ENCODE measurements at places on chromosomes 16 and 17.

GRCh38 chr17:73101031-73101430, 8.5 kb upstream of the SLC39A11 start:
- no peak for DNase-seq

GRCh38 chr16:88391144-88391850, 8.5 kb downstream of the ZNF469 start:
- no peak for DNase-seq

DNA sequence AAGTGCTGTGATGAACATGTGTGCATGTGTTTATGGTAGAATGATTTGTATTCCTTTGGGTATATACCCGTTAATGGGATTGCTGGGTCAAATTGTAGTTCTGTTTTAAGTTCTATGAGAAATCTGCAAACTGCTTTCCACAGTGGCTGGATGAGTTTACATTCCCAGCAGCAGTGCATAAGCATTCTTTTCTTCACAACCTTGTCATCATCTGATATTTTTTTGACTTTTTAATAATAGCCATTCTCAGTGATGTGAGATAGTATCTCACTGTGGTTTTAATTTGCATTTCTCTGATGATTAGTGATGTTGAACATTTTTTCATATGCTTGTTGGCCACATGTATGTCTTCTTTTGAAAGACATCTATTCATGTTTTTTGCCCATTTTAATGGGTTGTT, 18.5 kb downstream of the CCL8 start:
- DNase-seq: no peak

GRCh38 chr17:33012522-33013033, 20.9 kb downstream of the SPACA3 start:
- no peak for DNase-seq

GRCh38 chr16:53068423-53068833, 13.6 kb downstream of the CHD9 start:
- no peak for DNase-seq

DNA sequence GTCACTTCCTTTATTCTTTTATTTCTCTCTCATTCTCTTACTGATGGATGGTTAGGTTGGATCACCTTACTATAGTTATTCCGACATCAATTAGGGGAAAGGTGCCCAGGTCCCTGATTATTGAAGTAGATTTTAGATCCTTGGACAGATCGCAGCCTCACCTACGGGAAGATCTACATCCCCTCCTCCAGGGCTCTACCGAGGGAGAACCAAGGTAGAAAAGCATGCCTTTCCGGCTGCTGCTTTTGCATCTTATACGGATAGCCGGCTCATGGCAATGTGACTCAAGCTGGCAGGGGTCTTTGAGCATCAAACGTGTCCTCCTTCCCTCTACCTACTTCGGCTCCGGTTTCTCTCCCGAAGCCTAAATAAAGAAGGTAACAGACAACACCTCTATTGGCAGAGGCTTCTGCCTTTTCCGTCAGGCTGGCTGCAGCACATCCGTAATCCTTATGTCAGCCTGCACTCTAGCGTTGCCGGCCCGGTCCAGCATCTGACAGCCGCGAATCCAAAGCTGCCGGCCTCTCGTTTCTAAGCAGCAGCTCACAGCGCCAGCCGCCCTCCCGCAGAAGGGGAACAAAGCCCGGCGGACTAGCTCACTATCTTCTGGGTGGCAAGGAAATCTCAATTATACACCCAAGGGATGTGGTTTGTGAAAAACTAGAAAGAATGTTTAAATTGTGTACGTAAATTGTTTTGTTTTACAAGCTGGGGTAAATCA, 46.9 kb downstream of the IRX6 start:
- DNase-seq: no peak

DNA sequence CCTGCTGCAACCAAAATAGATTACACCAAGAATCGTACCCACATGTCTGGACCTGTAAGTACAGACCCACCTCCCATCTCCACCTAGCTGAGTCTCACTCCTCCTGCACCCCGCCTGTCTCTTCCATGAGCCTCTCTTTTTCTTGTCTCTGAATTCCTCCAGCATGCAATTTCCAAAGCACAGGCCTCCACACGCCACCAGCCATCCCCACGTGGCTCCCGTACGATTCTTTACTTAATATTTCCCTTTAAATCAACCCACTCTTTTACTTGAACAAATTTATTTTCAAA, 1.2 kb downstream of the RPH3AL start:
- DNase-seq: no peak

DNA sequence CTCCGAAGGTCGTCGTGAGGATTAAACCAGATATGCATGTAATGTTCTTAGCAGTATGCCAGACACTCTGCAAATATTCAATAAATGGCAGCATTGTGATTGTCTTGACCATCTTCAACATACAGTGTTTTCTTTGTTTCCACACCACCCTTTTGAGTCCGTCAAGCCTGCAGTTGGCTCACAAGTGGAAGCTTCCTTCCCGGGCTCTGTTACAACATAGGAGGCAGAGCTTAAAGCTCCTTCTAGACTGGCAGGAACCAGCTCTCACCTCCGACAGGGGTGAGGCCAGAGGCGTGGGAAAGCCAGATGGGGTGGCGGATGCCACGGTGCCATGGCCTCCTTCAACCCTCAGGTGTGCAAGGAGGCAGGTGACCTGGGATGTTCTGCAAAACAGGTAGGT, 138.3 kb downstream of the FOXL1 start:
- no peak for DNase-seq

- no peak for DNase-seq
Observed at GRCh38 chr17:67467500-67468455, 90.7 kb downstream of the PITPNC1 start.

- DNase-seq: no peak
Observed at GRCh38 chr17:39894681-39895376, 23.6 kb downstream of the GSDMB start.

- DNase-seq: no peak
Observed at GRCh38 chr17:77829843-77830799, 128.4 kb upstream of the TNRC6C start.

GRCh38 chr16:29820271-29820701, at the start of gene MVP:
MVP (plus strand) TSS chr16:29820462; CDS start chr16:29830550, 10,088 bp downstream.
- DNase-seq: peak; percentile 62

DNA sequence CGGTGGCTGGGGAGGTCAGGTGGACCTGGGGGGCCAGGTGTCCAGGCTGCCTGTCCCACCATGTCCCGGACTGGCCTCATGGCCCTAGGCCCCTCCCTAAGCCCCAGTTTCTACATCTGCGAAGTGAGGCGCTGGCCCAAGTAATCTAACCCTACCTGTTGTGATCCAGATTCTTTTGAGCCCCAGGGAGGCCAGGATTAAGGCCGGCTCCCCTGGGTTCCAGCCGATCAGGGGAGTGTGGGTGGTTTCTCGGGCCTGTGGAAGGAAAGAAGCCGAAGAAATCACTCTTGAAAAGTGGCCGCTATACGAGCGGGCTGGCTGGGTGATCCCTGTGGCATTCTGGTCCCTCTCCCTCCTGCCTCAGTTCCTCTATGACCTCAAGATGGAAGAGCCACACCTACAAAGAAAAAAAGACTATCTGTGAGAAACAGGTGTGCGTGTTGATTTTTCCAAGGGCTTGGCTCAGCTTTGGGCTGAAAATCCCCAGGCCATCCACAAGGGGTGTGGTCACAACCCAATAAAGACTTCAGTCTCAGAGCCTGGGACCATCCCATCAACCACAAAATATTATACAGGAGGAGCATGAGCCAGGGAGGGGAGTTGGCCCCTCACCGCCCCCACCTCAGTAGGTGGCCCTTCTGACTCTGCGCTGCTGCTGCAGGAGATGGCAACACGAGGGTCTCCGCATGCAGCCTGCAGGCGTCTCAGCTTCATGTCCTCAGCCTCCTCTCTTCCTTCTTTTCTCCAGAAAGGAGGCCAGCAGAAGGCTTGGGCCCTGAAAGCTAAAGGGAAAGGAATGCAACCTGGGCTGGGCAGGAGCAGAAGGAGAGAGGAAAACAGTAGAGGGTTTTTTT, 20.3 kb downstream of the GPR142 start:
- DNase-seq: no peak

- no peak for DNase-seq
Observed at GRCh38 chr17:11645426-11645825, 47.2 kb downstream of the DNAH9 start.

DNA sequence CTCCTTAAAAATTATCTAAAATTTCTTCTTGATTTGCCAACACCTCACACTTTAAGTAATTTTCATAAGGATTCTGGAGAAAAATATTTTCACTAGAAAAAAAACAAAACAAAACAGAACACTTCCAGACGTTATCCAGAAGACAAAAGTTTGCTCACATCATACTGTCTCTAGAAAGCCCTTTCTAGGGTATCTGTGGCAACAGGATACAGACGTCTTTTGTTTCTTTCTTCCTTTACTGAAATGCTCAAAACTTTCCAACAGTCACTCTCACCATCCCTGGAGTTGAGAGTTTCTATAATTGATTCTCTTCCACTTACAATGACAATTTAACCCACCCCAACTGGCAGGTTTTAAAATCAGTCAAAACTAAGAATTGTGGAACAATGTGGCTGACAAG, 2.6 kb downstream of the ZC3H7A start:
- DNase-seq: no peak

DNA sequence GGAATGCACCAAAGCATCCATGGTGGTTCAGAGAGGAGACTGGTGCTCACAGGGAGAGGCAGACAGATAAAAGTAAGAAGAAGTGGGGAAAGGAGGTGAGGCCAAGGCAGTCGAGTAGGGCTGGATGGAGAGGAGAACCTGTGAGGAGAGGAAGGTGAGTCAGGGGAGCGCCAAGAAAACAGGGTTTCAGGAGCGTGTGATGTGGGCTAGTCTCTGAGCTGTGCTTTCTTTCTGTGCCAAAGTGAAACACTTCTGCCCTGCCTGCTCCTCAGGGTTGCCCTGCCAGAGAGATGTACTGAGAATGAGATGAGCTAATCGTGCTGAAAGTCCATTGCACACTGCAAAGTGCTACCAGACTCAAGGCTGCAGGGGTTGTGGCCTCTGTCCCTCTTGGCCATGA, 310.7 kb upstream of the CCL2 start:
- DNase-seq: no peak

DNA sequence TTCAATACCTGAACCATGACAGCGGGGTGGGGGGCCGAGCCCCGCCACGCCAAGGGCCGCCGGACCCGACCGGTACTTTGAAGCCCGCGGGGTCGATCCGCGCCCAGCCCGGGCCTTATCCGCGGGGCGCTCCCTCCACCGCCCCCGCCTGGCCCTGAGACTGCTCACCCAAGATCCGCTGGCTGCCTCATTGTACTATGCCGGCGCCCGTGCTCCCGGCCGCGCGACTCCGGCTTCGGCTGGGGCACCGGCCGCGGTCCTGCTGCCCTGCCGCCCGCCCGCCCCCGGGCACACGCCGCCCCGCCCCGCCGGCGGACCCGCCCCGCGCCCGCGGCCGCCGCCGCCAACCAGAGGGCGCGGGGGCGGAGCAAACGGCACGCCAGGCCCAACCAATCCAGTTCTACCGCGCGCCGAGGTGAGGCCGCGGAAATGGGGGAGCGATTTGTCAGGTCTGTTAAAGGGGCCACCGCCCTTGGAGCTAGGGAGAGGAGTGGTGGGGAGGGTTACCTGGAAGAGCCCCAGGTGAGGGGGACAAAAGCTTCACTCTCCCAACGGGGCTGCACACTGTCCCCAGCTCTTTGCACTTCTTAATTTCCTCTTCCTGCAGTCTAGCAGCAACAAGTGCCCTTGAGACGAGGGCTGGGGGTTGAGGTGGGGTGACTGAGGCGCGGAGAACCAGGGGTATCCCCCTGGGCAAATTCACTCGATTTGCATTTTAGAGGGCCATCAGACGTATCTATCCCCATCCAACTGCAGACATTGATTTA, at the start of gene TEX2:
Gene TEX2, minus strand, starts transcription at position 261 of the 767 bp plus-strand sequence. CDS start 49,043 bp downstream, outside the sequence.
- DNase-seq: peak; percentile 91

DNA sequence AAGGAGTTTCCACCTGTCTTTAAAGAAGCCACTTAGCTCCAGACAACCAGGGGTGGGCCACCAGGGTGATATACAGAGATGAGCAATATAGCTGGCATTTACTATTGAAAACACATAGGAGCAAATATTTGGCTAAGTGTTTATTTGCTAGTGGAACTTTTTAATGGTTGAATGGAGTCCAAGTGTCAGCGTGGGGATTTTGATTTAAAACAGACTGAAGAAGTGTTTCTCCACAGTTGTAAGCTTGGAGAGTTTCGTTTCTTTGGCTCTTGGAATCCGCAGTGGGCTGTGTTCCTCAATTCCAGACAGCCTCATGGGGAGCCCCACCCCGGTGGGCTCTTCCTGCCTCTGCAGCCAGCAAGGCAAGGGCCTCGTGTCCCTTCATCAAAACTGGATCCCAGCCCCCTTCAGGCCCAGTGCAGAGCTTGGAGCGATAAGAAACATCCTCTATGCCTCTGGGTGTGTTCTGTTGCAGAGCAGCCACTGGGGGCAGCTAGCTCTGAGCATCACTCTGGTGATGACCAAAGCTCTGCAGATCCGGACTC, 36.1 kb downstream of the NOG start:
- no peak for DNase-seq

DNA sequence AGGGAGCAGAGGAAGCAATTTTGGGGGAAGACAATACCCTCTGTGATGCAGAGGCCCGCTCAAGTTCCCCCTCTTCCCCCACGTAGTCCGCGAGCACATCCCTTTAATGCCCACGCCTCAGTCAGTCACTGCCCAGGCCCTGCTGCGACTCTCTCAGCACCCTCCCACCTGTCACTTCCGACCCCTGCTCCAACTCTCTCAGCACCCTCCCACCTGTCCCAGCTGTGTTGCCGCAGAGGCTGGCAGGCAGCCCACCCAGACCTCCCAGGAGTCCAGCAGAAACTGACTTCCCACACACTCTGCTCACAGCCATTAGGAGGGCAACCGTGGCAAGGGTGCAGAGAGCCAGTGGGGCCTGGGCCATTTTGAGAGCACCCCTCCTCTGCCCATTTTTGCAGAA, 92.7 kb downstream of the WSCD1 start:
- no peak for DNase-seq

DNA sequence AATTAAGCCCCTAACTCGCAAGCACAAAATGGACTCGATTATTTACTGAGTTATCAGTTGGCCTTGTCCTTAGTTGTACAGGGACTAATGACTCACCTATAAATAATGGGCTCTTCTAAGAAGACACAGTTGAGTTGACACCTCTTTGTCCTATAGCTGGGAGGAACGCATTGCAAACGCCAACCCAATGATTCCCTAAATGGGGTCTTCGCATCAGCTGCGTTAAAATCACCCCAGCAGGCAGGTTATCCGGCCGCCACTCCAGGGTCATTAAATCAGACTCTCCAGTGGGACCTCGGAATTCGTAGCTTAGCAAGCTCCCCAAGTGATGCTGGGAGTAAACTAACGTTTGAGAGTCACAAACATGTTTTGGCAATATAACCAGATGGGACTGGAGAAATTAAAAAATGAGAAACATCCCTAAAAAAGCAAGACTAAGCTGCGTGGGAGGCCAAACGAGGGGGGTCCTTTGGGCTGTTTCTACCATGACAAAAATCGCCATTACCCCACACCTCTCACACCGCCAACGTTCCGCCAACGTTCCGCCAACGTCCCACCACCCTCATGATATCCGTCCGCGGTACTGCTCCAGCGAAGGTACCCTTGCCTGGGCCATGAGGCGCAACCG, 932 bp upstream of the NFE2L1 start:
- DNase-seq: no peak

GRCh38 chr16:80047842-80048241, 447.3 kb upstream of the MAF start:
- DNase-seq: no peak
